Epithelial cell of alveolus of lung (primary cell): ENCODE measurements at places on chromosomes 6 and 20. TPM values are rescaled to one million over a fixed set of nuclear protein-coding genes. Genes with fewer than 3 reads are reported as not detected.

PACRG gene
- total RNA-seq, result not detected in 2 replicates

PGC gene
- 0.24 TPM in 1 of 2 replicates, not detected in the other for total RNA-seq

PRDM13 gene
- not detected in 2 replicates for total RNA-seq

NR2E1 gene
- total RNA-seq, result not detected in 2 replicates

WFDC6 gene
- total RNA-seq, result not detected in 2 replicates

NNAT gene
- 8.0 and 13.6 TPM in 2 replicates for total RNA-seq

SYNE1 gene
- total RNA-seq, result 22.8 and 34.6 TPM in 2 replicates

FUT9 gene
- total RNA-seq, result not detected in 2 replicates

PNLDC1 gene
- total RNA-seq, result 0.16 TPM in 1 of 2 replicates, not detected in the other

ENPP4 gene
- total RNA-seq, result 0.39 and 0.96 TPM in 2 replicates
